ENCODE measurements at places on chromosomes 11 and 22. TPM values are rescaled to one million over a fixed set of nuclear protein-coding genes. Genes with fewer than 3 reads are reported as not detected.

The DEFB131B gene
- total RNA-seq: not detected

The GDPD4 gene
- not detected for total RNA-seq

The OR51V1 gene
- total RNA-seq: not detected

The APBB1 gene
- total RNA-seq: 2.9 TPM

The TPBGL gene
- total RNA-seq: not detected

The OR5B21 gene
- total RNA-seq: not detected

The MCAT gene
- total RNA-seq: 23.9 TPM

The APLNR gene
- not detected for total RNA-seq

The KCNK7 gene
- 1.2 TPM for total RNA-seq

Data from Calu3 (cell line).